Heart right ventricle (tissue), 16 donors: ENCODE measurements at places on chromosomes 13 and 19. TPM values are rescaled to one million over a fixed set of nuclear protein-coding genes. Genes with fewer than 3 reads are reported as not detected.

Gene CRTC1
- 9.7 TPM for total RNA-seq

- no peak overlapping the region for H3K27ac ChIP-seq
- H3K4me1 ChIP-seq = no peaks in the 10 kb centered on the region
- DNase-seq = no peak
- no peaks in the 10 kb centered on the region for H3K27me3 ChIP-seq
These were observed 25.4 kb downstream of the COMMD6 start for GRCh38 chr13:75512253-75512652.

GRCh38 chr13:94300401-94300800, 179.1 kb downstream of the DCT start:
- H3K4me3 ChIP-seq = no peak overlapping the region
- no peaks in the 10 kb centered on the region for H3K27me3 ChIP-seq
- H3K4me1 ChIP-seq = no peaks in the 10 kb centered on the region
- no peak overlapping the region for H3K27ac ChIP-seq

Gene ZNF98
- 1.8 TPM for total RNA-seq

DNA sequence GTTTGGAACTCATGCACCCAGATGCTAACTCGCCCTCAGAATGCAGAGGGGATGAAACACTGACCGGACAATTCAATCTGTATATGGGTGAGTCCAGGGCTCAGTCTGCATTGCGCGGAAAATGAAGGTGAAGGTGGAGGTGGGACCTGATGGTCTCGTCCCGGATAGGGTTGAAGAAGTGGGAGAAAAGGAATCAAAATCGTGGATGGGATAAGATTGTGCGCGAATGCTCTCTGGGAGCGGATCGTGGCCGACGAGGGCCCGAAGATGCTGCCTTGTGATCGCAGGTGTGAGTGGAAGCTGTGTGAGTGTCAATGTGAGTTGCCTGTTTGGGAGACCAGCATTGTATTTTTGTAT, 594 bp upstream of the ZNF850 start:
- peak overlapping the region; percentile 88 for H3K4me3 ChIP-seq
- H3K36me3 ChIP-seq = peaks cover 5% of the 10 kb centered on the region
- no peak for DNase-seq
- no peaks in the 10 kb centered on the region for H3K4me1 ChIP-seq
- H3K27ac ChIP-seq = peak overlapping the region; percentile 85

DNA sequence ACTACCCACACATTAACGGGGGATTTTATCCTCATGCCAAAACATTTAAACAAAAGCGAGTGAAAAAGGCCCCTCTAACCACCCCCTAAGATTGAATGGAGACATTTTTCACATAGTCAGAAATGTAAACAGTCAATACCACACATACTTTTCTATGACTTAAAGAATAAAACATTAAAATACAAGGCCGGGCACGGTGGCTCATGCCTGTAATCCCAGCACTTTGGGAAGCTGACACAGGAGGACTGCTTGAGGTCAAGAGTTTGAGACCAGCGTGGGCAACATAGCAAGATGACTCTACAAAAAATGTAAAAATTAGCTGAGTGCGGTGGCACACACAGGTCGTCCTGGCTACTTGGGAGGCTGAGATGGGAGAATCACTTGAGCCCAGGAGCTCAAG, 47.3 kb downstream of the MPHOSPH8 start:
- no peaks in the 10 kb centered on the region for H3K4me1 ChIP-seq
- H3K4me3 ChIP-seq = no peak overlapping the region
- H3K27ac ChIP-seq = no peak overlapping the region
- H3K27me3 ChIP-seq = no peaks in the 10 kb centered on the region
- H3K36me3 ChIP-seq = peaks cover 24% of the 10 kb centered on the region

- DNase-seq = no peak
- no peaks in the 10 kb centered on the region for H3K36me3 ChIP-seq
- H3K4me1 ChIP-seq = peaks cover 11% of the 10 kb centered on the region
- H3K4me3 ChIP-seq = no peak overlapping the region
- H3K27me3 ChIP-seq = no peaks in the 10 kb centered on the region
- no peak overlapping the region for H3K27ac ChIP-seq
These were observed 163.5 kb downstream of the KATNAL1 start for GRCh38 chr13:30143666-30144400.

GRCh38 chr19:2629491-2630351, 72.8 kb downstream of the GNG7 start:
- no peak overlapping the region for H3K4me3 ChIP-seq
- DNase-seq = no peak
- no peaks in the 10 kb centered on the region for H3K36me3 ChIP-seq
- H3K27ac ChIP-seq = no peak overlapping the region

DNA sequence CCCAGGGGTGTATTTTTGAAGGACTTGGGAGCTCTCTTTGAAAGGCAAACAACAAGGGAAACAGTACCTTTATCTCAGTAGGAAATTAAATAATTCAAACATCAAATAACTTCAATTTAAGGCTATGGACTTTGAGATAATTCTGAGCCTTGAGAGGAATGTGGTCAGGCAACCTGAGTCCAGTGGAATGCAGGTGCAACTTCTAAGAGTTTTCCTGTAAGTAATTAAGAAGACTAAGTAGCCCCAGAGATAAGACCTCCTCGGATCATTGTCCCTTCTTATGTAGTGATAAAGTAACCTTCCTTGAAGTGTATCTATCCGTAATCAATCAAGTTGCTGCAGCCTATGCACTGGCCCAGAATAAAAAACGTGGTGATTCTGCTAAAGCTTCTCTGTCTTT, 29.2 kb downstream of the ZNF701 start:
- H3K27me3 ChIP-seq = no peaks in the 10 kb centered on the region
- no peak overlapping the region for H3K4me3 ChIP-seq

DNA sequence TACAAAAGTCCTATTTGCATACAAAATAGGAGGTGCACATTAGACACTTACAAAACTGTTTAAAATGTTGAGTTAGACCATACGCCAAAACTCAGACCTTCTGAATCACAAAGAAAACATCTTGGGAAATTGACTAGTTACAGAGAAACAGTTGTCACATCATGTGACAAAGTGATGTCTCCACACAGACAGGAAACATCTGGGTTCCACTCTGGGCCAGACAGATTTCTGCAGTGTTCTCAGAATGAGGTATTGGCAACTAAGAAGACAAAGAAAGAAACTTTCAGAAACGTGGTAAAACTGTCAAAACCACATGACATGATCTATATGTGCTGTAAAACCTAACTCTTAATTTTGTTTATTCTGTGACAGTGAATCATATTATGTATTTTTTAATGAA, 6.7 kb downstream of the ZNF793 start:
- no peak overlapping the region for H3K27ac ChIP-seq
- no peaks in the 10 kb centered on the region for H3K27me3 ChIP-seq
- H3K4me1 ChIP-seq = no peaks in the 10 kb centered on the region
- peaks cover 98% of the 10 kb centered on the region for H3K36me3 ChIP-seq

Gene RB1
- 24.2 TPM for total RNA-seq

Gene FGF22
- total RNA-seq = 0.26 TPM

Gene LILRB2
- total RNA-seq = 20.1 TPM

Gene EDDM13
- total RNA-seq = not detected

Gene PRODH2
- total RNA-seq = not detected

DNA sequence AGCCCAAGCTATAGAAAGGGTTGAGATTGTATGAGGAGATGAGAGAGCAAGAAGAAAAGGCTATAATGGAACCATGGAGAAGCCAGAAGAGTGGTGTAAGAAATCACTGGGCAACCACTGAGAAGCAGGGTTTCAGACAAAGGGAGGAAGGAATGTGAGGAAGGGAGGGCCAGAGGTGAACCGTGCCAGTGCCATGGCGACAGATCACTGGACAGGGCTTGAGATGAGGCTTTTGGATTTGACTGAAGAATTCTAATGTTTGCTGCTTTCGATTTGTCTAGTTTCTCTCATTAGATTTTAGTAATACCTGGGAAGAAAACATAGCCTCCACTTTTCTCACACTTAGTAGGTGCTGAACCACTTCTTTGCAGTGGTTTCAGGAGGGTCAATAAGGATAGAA, 6.3 kb upstream of the GPR183 start:
- peaks cover 17% of the 10 kb centered on the region for H3K4me1 ChIP-seq
- no peaks in the 10 kb centered on the region for H3K27me3 ChIP-seq
- DNase-seq = no peak
- H3K27ac ChIP-seq = peak overlapping the region; percentile 47
- H3K4me3 ChIP-seq = no peak overlapping the region

DNA sequence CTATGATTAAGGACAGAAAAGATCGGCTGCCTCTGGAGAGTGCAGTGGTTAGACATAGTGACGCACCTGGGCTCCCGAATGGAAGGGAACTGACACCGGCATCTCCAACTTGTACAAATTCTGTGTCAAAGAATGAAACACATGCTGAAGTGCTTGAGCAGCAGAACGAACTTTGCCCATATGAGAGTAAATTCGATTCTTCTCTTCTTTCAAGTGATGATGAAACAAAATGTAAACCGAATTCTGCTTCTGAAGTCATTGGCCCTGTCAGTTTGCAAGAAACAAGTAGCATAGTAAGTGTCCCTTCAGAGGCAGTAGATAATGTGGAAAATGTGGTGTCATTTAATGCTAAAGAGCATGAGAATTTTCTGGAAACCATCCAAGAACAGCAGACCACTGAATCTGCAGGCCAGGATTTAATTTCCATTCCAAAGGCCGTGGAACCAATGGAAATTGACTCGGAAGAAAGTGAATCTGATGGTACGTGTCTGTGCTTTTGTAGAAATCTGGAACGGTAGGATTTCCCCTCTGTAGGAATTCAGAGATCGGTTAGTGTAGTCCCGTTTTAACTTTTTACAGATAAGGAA, 16.9 kb downstream of the ERCC5 start:
- H3K36me3 ChIP-seq = peaks cover 53% of the 10 kb centered on the region
- no peak for DNase-seq
- H3K4me3 ChIP-seq = no peak overlapping the region
- peaks cover 8% of the 10 kb centered on the region for H3K4me1 ChIP-seq

GRCh38 chr13:101554420-101555125, 102.1 kb downstream of the ITGBL1 start:
- no peaks in the 10 kb centered on the region for H3K27me3 ChIP-seq
- no peak overlapping the region for H3K4me3 ChIP-seq
- no peaks in the 10 kb centered on the region for H3K4me1 ChIP-seq
- no peaks in the 10 kb centered on the region for H3K36me3 ChIP-seq
